ENCODE measurements at places on chromosomes 4 and X.

- peaks cover 35% of the 10 kb centered on the region for H3K4me1 ChIP-seq
- H3K4me3 ChIP-seq = no peak overlapping the region
These were observed 156.0 kb downstream of the DEFB131A start for GRCh38 chr4:9600246-9600645.

DNA sequence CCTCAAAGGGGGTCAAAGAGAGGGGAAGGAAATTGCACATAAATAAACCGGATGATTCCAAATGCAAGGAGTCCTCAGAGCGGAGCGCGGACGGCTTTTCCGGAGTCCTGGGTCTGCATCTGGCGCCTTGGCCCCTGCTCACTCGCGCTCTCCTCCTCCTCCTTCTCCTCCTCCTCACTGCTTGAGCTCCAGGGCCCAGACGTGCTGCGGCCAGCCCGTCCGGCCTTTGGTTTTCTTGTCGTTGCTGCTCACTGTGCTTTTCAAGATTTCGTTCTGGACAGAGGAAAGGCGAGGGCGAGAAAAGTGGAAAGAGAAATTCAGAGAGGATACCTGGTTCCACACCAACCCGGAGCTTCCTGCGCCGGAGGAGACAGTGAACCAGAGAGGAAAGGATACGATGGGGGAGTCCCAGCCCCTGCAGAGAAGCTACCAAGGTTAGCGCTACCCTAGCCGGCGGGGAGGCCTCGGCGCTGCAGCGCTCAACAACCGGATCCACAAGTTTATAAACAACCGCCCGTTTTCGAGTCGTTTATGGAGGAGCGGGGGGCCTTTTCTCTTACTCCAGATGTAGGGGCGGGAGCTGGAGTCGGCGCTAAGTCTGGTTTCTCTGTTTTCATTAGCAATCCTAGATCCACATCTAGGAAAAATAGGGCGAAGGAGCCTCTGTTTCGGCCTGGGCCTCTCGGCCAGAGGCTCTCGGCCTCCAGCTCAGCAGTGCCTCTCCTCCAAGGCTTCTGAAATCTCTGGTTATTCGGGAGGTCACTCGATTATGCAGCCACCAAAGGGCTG lies 2.7 kb downstream of the HAND2 start:
- H3K36me3 ChIP-seq = no peaks in the 10 kb centered on the region
- peak overlapping the region; percentile 48 for H3K27ac ChIP-seq
- no peak overlapping the region for H3K4me3 ChIP-seq

DNA sequence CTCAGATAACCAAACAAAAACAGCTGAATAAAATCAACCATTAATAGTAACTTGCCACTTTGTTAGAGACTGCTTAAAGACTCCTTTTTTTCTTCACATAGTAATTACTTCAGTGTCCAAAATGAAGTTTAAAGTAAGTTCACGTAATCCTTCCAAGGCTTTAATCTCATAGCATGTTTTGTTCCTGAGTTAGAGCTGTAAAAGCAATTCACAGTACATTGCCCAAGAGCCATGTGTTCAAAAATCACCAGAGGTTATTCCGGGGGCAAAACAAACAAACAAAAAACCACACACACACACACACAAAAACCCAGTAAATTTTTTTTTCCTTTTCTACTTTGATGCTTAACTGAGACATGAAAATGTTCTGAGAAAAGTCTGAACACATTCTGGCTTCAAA lies 6.1 kb downstream of the GPR82 start:
- H3K4me1 ChIP-seq = peaks cover 27% of the 10 kb centered on the region
- DNase-seq = no peak
- no peak overlapping the region for H3K4me3 ChIP-seq
- H3K36me3 ChIP-seq = peaks cover 2% of the 10 kb centered on the region
- peaks cover 18% of the 10 kb centered on the region for H3K27me3 ChIP-seq

DNA sequence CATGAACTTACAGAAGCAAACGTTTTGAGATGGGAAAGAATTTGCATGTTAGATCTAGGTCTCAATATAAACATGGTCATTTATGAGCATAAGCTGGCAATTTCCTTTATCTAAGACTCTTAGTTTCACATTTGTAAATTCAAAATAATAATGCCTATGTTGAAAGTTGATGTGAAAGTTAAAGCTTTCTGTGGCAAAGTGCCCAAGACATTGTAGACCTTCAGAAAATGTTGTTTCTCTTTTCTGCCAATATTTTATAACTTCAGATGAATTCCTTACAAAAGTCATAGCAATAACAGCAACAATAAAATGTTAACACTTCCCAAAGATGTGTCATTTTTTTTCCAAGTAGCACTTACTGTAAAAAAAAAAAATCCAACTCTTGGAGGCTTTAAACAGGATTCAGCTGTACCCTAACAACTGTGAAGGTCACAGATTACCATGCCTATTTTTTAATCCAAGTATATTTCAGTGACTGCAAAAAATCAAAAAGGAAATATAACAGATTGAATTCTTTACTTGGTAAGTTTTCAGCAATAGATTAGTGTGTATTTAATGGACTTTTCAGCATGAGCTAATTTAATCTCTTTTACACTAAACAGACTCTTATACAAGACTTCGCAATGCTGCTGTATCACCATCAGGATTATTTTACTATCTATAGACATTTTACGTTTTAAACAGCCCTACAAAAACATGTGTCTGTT lies 206.5 kb upstream of the PDE5A start:
- H3K27me3 ChIP-seq = no peaks in the 10 kb centered on the region
- H3K27ac ChIP-seq = no peak overlapping the region
- no peaks in the 10 kb centered on the region for H3K36me3 ChIP-seq
- no peak overlapping the region for H3K4me3 ChIP-seq

- no peak overlapping the region for H3K27ac ChIP-seq
- DNase-seq = no peak
- peaks cover 9% of the 10 kb centered on the region for H3K27me3 ChIP-seq
- no peaks in the 10 kb centered on the region for H3K4me1 ChIP-seq
- no peaks in the 10 kb centered on the region for H3K36me3 ChIP-seq
These were observed 327.3 kb upstream of the ARX start for GRCh38 chrX:25343060-25343459.

DNA sequence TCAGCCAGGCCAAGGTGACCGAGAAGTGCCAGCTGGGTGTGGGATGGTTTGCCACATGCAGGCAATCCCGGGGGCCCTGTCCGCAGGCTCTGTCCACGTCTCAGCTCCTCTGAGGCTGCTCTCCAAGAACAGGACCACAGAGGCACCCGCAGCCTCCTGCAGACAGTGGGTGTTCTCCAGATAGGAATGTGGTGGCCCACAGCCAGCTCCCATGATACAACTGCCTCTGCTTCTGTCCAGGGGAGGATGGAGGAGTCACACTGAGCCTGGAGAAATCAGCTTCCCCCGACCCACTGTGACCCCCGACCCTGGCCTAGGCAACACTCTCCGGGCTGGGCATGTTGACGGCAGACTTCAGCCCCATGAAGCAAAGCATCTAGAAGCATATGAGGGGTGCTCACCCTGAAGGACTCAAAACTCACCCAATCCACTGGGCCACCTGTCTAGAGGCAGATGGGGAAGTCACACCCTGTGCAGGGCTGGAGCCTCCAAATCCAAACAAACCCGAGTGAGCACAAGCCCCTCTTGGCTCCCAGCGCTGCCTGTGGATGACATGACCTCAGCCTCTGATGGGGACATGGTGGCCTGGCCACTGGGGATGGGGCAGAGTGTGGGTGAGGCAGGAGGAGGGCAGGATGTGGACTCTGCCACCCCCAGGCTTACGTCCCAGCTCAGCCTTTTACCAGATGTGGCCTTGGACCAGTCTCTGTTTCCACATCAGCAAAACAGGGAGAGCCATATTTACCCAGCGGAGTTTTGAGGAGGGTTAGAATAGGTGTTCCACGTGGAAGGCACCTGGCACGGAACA lies 102.3 kb downstream of the PSAPL1 start:
- H3K4me3 ChIP-seq = no peak overlapping the region
- H3K27me3 ChIP-seq = no peaks in the 10 kb centered on the region
- DNase-seq = no peak
- H3K36me3 ChIP-seq = no peaks in the 10 kb centered on the region
- no peaks in the 10 kb centered on the region for H3K4me1 ChIP-seq

DNA sequence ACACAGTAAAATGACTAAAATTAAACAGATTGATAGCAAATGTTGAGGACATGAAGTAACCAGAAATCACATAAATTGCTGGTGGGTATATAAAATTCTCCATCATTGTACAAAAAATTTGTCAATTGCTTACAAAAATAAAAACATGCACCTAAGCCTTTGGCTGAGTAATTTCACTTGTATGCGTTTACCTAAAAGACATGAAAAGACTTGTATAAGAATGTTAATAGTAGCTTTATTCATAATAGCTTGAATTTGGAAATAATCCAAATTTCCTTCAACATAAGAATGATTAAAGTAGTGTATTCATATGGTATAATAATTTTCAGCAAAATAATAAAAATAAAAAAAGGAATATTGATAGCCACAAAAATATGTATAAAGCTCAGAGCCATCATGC lies 37.7 kb downstream of the PDHA2 start:
- H3K27ac ChIP-seq = no peak overlapping the region
- no peak overlapping the region for H3K4me3 ChIP-seq
- no peak for DNase-seq
- H3K36me3 ChIP-seq = no peaks in the 10 kb centered on the region
- H3K27me3 ChIP-seq = no peaks in the 10 kb centered on the region
- H3K4me1 ChIP-seq = no peaks in the 10 kb centered on the region

DNA sequence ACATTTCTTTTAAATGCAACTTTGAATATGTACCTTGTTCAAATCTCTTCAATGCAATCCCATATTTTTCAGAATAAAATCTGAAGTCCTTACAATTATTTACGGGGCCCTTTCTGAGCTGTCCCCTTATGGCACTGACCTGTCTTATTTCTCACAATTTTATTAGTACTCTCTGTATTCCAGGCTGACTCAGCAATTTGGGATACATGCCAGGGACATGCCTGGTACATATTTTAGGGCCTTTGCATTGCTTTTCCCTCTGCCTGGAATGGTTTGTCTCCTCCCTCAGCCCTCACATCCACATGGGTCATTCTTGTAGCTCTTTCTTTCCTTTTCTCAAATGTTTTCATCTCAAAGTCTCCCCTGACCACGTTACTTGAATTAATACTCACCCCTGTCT lies 172.2 kb upstream of the TECRL start:
- DNase-seq = no peak
- no peak overlapping the region for H3K4me3 ChIP-seq
- H3K27ac ChIP-seq = no peak overlapping the region
- no peaks in the 10 kb centered on the region for H3K4me1 ChIP-seq
- H3K27me3 ChIP-seq = no peaks in the 10 kb centered on the region

GRCh38 chr4:128907981-128908380 lies 98.5 kb downstream of the JADE1 start:
- DNase-seq = no peak
- no peaks in the 10 kb centered on the region for H3K36me3 ChIP-seq

DNA sequence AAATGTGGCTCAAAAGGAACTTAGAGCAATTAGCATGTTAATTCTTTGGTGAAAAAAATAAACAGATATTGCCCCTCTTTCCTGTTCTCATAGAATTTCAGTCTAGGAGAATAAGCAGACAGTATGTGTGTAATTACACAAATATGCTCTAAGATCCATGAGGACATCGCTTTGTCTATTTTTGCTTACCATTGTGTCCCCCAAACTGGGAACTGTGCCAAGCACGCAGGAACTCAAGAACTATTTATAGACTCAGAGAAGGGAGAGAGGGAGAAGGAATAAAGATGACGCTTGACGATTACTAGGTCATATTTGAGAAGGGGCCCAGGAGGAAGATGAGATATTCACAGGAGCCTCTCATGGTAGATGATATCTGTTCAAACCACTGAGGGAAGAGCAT lies 692.6 kb downstream of the RAB28 start:
- H3K27me3 ChIP-seq = no peaks in the 10 kb centered on the region
- H3K27ac ChIP-seq = no peak overlapping the region
- no peak for DNase-seq
- H3K36me3 ChIP-seq = no peaks in the 10 kb centered on the region
- H3K4me1 ChIP-seq = no peaks in the 10 kb centered on the region

DNA sequence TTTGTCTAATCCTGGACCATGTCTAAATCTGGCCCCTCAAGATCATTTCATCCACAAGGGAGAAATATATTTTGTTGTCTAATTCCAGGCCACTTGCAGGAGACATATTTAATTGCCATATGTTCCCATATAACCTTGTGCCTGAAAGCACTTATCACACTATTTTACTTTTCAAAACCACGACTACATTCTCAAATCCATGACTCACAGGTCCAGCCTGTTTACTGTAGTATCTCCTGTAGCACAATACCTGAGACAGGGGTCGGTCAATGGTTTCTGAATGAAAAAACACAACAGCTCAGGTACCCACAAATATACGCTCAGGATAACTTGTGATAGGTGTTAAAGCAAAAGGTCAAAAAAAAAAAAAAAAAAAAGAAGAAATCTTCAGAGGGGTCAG lies 60.9 kb downstream of the SEC24D start:
- no peak for DNase-seq
- H3K4me3 ChIP-seq = no peak overlapping the region
- no peaks in the 10 kb centered on the region for H3K4me1 ChIP-seq
- no peaks in the 10 kb centered on the region for H3K27me3 ChIP-seq
- peaks cover 7% of the 10 kb centered on the region for H3K36me3 ChIP-seq

DNA sequence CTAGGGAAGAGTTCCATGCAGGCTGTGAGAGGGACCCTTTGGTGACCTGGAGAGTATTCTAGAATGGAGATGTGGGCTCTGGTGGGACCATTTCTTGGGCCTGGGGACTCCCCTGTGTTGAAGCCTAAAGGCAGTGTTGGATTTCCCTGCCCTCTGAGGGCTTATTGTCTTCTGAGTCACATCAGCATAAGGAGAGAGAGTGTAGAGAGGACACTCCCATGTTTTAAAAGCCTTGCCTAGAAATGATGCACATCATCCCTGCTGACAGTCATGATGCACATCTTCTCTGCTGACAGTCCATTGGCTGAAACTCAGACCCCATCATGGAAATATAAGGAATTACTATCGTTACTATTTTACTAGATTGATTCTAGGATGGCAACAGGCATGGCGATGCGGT lies 51.9 kb downstream of the FAM114A1 start:
- no peak overlapping the region for H3K27ac ChIP-seq
- no peaks in the 10 kb centered on the region for H3K27me3 ChIP-seq
- no peak overlapping the region for H3K4me3 ChIP-seq
- no peaks in the 10 kb centered on the region for H3K36me3 ChIP-seq
- DNase-seq = no peak
- peaks cover 10% of the 10 kb centered on the region for H3K4me1 ChIP-seq

- H3K27me3 ChIP-seq = peaks cover 33% of the 10 kb centered on the region
- peak; percentile 71 for DNase-seq
- H3K4me3 ChIP-seq = peak overlapping the region; percentile 73
- H3K27ac ChIP-seq = no peak overlapping the region
These were observed 2.2 kb downstream of the MAMLD1 start for GRCh38 chrX:150365051-150365989.

DNA sequence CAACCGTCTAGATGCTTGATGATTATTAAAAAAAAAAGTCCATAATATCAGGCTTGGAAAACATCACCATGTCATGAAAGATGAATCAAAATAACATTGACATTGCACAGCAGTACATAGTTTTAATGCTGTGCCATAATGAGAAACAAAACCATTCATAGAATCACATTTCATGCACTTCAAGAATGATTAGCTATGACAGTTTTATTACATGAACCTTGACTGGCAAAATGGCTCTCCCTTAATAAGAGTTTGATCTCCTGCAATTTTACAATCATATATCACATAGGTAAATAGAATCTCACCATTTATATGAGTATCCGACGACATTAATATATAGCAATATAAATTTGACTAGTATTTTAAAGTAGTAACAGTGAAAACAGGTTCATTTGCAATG lies 49.8 kb downstream of the TECRL start:
- no peak for DNase-seq
- no peaks in the 10 kb centered on the region for H3K36me3 ChIP-seq
- no peaks in the 10 kb centered on the region for H3K4me1 ChIP-seq
- H3K27ac ChIP-seq = no peak overlapping the region
- no peak overlapping the region for H3K4me3 ChIP-seq
- H3K27me3 ChIP-seq = no peaks in the 10 kb centered on the region

- no peaks in the 10 kb centered on the region for H3K36me3 ChIP-seq
- peaks cover 26% of the 10 kb centered on the region for H3K27me3 ChIP-seq
- H3K4me1 ChIP-seq = peaks cover 69% of the 10 kb centered on the region
These were observed 2.1 kb upstream of the CYSLTR1 start for GRCh38 chrX:78329486-78329885.
